Dorsolateral prefrontal cortex (tissue), 122 donors: ENCODE measurements at places on chromosomes 12 and 14.

- no peak for DNase-seq
Observed at GRCh38 chr12:5384015-5384414, 47.9 kb upstream of the NTF3 start.

DNA sequence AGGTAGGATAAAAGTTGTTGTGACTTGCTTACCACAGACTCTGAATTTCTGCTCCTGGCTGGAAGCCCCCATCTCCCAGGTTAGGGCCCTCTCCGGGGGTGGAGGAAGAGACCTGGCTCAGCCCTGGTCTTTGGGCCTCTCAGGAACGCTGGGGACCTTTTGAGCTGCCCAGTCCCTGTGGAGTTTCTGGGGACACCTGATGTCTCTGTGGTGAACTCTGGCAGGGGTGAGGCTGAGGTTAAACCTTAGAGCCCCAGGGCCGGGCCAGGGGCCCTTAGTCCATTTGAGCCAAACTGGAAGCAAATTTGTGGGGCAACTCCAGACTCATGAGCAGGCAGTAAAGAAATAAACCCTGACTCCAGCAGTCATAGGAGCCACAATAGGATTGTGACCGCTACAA lies 112.1 kb downstream of the ADGRD1 start:
- DNase-seq = no peak

GRCh38 chr12:29591140-29592020 lies 93.9 kb upstream of the OVCH1 start:
- DNase-seq = no peak

- DNase-seq = no peak
Observed at GRCh38 chr12:19431407-19432308, 7.6 kb upstream of the AEBP2 start.

DNA sequence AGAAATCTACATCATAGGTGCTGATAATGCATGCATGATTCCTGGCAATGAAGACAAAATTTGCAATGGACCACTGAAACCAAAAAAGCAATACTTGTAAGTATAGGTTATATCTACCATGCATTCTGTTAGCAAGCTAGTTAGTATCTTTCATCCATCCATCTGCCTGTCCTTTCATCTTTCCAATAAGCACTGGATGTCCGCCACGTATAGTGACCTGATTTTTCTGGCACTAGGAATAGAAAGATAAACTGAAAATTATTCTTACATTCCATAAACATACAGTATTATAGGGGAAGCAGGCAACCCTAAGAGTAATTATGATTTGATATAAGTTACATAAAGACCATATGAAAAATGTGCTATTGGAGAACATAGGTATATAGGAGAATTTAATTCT lies 87.2 kb upstream of the MYF6 start:
- DNase-seq = no peak

GRCh38 chr14:59086241-59086882 lies 102.1 kb upstream of the DAAM1 start:
- DNase-seq = no peak

GRCh38 chr14:93040443-93040842 lies 75.3 kb downstream of the ITPK1 start:
- peak; percentile 62 for DNase-seq

DNA sequence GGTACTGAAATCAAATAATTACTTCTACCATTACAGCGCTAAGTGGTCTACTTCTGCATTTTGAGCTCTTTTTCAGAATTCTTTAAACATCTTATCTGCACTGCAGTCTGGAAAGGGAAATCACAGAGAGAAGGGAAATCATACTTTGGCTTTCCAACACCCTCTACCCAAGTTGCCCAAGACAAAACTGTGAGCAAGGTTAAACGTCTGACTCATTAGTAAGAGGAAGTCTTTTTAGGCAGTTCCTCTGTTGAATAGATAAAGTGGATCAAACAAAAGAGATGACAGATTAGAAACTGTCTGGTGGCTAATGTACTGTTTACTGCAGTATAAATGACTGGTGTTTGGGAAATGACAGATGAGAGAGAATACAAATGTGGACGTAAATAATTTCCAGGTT lies 858.1 kb downstream of the NRXN3 start:
- no peak for DNase-seq

DNA sequence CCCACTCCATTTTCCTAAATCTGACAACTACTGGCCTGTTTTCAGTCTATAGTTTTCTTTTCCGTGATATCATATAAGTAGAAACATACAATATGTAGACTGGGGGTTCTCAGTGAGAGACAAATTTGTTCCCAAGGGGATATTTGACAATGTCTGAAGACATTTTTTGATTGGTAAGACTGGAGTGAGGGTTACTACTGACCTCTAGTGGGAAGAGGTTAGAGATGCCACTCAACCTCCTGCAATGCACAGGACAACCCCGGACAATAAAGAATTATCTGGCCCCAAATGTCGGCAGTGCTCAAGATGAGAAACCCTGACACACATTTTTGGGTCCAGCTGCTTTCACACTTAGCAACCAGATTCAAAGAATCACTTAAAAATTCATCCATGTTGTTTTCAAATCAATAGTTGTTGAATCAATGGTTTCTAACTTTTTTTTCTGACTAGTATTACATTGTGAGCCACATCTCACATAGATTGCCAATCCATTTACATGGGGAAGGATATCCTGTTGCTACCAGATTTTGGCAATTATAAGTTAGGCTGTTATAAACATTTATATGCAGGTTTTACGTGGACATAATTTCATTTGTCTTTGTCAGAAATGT lies 307.1 kb downstream of the RPL10L start:
- DNase-seq = no peak

DNA sequence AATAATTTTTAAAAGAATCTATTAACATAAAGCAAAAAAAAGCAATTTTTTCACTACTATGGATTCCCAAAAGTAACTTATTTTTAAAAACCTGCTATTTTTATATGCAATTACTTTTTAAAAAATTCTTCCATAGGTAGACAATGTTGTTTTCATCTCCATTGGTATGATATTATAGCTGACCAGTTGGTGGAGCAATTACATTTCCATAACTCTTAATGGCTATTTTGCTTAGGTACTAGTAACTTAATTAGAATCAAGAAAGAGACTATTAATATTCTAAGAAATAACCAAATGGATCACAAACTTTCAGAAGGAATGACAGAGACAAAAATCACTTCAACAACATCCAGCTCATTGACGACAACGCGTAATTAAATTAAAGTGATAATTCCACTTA lies 64.7 kb upstream of the PTCSC3 start:
- DNase-seq = no peak

DNA sequence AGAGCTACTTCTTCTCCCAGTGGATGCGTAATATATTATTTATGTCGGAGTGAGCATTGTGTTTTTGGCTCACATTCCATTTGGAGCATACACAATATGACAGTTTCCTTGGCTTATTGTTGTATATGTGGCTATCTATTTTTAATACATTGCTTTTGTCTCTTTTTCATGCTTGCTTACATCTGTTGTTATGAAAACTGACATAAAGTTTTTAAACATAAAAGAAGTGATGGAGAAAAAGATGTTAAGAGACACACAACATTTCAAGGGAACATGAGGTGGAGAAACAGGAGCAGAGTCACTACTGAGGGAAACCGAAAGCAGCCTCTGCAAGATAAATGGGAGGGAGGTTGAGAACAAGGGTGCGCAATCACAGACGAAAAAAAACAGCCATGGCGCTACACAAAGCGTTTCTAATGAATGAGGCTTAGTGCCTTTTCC lies 228.4 kb upstream of the NPAS3 start:
- DNase-seq = no peak

DNA sequence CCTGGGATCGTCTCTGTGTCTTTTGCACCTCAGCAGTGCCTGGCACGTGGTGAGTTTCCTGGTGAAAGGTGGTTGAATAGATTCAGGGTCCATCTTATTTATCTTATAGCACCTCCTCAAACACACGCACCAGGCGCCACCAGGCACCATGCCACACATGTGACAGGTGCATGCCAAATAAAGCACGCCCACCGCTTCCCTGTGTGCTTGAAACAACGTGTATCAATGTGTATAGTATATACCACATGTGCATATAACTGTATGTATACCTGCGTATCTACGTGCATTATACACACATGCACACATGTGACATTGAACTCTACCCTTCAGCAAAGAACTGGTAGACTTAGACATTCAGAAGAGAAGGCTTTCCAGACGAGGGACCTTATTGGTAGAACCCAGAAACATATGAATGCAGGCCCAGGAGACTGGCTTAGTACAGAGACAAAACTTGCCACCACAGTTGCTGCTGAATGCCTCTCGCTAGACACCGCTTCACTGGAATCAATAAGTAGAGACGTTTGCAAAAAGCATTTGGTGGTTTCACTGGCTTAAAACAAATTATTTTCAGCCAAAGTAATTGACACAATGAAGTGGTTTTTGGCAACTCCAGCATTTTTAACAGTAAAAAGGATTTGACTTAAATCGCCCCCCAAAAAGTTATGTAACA lies 10.0 kb downstream of the EML1 start:
- DNase-seq = no peak

DNA sequence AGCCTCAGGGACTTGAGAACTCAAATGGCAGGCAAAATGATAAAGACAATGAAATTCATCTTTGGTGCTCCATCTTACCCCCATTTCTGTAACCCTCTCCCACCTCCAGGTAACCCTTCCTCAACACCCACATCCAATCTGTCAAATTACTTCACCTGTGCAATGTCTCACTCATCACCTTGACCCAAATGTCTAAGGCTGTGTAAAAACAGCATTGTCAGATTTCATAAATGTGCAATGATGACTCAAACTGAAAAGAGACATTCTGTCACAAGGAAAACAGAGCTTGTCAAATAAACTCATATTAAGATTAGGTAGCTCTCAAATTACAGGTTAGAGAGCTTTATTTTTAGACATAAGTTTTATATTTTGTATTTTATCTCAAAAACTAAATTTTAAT lies 19.9 kb upstream of the COCH start:
- DNase-seq = no peak

DNA sequence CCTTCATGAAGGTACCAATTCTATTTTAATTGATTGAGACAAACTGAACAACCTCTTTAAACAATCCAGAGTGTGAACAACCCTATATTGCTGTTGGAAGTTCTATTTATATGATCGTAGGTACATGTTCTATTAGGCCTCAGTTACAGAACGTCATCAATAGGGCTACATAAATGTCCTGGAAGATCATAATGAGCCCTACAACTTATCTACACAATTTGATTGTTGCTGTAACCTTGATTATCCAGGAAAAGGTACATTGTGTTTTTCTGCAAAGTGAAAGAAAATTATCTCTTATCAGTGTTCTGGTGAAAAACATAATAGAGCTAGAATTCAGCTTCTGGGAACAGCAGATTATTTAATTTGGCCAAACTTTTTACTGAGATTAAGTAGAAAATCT lies 612.9 kb downstream of the GALC start:
- no peak for DNase-seq

- no peak for DNase-seq
Observed at GRCh38 chr14:79515158-79515557, 696.1 kb downstream of the DIO2 start.

DNA sequence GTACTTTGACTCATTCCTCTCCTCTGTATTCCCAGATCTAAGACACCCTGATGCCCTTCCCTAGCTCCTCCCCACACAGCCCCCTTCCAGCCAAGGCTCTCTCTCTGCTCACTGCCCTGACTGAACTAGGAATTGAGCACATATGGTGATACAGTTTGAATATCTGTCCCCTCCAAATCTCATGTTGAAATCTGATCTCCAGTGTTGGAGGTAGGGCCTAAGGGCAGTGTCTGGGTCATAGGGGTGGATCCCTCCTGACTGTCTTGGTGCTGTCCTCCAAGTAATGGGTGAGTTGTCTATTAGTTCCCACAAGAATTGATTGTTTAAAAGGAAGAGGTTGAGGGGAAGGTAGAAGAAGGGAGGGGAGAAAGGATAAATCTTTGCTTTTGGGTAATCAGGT lies 17.4 kb downstream of the CMKLR1 start:
- DNase-seq = no peak

- DNase-seq = no peak
Observed at GRCh38 chr14:93941293-93941910, 14.3 kb downstream of the FAM181A start.

DNA sequence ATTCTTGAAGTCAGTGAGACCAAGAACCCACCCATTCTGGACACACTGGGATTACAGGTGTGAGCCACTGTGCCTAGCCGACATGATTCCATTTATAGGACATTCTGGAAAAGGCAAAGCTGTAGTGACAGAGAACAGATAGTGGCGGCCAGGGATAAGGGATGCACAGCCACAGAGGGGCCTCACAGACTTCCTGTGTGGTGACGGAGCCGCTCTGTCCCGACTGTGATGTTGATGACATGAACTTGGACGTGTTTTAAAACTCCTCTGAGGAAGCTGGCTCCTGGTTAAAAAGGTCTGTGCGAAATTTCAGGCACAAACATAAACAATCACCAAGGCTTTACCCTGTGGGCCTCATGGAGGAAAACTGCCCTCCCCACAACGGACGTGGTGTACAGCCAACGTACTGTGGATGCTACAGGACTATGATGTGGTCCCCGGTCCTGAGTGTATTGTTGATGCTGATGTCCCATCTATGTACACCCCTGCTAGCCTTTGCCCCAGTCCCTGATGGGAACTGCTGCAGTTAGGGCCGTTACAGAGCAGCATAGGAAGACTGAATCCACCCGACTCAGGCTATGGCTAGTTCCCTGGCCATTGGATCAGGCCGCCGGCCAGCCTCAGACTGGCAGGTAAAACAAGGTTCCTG lies 15.9 kb downstream of the ZNF605 start:
- DNase-seq = no peak

DNA sequence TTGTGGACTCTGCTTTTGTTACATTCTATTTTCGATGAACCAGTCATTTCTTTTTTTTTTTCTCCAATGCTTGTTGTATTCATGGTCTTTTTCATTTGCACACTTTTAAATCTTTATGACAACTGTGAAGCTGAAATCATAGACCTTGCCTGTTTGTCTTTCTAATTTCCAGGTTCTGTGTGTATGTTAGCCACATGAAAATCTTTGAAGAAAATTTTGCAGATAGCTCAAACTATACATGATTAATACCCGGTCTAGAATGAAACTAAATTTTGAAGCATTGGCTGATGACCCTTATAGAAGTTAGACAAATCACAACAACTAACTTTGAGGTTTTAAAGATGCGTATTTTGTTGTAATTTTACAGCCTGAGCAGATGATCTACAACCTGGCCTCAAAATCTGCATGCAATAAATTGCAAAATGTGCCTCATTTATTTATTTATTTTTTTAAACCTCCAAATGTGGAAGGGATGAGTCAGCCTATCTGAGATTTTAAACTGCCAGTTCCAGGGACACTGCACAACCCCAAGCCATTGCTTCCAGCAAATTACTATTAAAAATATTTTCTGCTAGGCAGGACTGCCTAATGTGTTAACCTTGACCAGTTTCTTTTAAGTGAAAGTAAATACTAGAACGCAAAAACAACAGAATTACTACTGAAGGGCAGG lies 96.3 kb upstream of the NAV3 start:
- no peak for DNase-seq
